ENCODE measurements at places on chromosomes 2 and 18.

- DNase-seq: no peak
These were observed 25.0 kb downstream of the SPP2 start for GRCh38 chr2:234075518-234075915.

DNA sequence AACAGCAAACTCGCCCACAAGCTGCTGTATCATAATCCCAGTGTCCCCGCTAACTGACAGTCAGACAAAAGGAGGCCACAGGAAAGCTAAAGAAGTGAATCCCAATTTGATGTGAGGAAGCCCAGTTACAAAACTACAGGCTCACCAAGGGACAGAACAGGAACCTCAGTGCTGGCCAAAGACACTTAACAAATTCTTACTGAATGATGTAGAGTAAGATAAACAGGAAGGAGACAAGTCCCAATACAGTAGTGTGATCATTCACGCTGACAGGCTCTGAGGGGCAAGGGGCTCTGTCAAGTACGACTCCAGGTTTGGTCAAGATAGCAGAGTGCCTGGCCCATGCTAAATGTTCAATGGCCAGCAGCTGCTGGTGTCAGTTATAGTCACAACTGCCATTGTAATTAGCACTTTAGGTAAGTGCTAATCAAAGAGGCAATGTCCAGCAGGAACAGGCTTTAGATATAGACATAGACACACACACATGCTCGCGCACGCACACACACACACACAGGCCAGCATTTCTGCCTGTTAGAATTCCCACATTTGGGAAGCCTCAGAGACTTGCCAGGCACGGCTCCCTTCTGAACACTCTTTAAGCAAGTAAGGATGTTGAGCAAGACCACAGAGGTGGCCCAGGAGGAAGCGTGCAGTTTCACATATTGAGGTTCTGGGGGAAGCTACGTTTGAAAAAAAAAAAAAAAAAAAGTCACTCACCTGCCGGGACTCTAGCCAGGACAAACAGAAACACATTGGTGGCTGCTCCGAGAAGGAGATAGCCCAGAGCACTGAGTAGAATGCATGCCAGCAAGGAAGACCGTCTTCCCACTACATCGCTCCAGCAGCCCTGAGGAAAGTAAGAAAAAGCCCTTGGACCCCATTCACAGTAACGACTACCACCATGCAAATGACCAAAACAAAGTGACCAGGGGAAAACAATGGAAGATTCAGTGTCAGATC, 35.4 kb upstream of the TMEM182 start:
- no peak for DNase-seq

DNA sequence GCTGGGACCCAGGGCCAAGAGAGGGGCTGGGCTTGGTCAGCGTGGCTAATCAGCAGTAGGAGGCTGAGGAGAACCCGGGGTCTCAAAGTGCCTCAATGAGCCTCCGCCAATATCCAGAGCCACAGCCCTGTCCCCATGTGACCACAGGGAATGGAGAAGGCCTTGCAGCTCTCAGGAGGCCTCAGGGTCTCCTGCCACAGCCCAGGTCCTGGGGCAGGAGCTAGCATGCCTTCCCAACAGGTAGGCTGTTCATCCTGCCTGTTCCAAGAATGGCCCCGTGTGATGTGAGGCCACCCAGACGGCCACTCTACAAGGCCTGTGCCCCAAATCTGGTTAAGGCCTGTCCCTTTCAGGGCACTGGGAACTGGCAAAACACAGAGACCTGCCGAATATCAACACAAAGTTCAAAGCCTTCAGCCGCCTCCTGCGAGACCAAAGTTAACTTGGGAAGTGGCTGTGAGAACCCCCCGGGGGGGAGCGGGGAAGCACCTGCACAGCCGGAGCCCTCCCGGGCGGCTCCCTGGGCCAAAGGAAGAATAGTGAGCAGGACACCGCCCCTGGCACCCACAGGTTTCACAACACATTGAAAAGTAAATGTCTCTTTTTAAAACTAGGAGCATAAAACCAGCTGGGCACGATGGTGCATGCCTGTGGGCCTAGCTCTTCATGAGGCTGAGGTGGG, 4.5 kb upstream of the LIMS2 start:
- DNase-seq: no peak

DNA sequence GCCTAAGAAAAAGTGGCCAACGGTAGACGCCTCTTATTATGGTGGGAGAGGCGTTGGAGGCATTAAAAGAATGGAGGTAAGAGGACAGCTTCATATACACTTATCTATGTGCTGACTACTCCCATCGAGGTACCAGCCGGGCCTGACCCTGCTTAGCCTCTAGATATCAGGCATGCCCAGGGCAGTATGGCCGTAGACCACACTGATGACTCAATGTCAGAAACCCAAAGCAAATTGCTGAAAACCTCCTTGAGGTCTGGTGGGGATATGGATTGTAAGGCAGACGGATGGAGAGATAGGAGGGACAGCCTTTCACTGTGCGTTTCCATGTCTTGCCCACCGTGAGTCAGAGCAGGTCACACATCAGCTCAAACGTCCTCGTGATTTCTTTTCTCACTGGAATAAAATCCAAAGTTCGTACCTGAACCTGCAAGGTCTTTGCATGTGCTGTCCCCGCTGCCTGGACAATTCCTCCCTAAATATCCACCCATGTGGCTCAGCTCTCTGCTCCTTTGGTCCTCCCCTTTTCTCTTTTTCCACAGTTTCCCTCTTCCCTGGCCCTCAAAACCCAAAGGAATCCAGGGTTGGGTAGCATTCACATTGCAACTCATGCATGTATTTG, 168.9 kb downstream of the ANTXR1 start:
- no peak for DNase-seq

DNA sequence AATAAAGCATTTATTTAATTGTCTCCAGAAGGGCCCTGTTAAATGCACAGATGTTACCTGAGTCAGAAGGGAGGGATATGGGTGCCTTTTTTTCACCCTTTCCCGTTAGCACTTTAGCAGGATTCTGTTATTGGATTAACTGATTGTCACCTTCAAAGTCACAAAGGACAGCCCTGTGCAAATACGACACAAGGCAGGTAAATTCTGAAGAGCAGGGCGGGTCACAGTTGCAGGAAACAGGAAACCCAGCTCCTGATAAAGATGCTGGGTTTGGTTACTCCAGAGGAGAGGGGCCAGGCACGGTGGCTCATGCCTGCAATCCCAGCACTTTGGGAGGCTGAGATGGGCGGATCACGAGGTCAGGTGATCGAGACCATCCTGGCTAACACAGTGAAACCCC, 11.4 kb upstream of the PKDCC start:
- DNase-seq: no peak

Measured in SHP77 treated with DMSO at 0.1 percent for 48 hours (cell line).